Activated CD8-positive, alpha-beta memory T cell treated with anti-CD3 and anti-CD28 coated beads for 1 hour (primary cell): ENCODE measurements at places on chromosomes 11 and 22.
A peak's percentile ranks its signal among the peaks of the same experiment; 100 is the strongest.

- DNase-seq, result no peak
These were observed 108.9 kb upstream of the NCAM1 start for GRCh38 chr11:112852143-112852866.

- DNase-seq, result no peak
These were observed 66.7 kb downstream of the PDE2A start for GRCh38 chr11:72607496-72607895.

DNA sequence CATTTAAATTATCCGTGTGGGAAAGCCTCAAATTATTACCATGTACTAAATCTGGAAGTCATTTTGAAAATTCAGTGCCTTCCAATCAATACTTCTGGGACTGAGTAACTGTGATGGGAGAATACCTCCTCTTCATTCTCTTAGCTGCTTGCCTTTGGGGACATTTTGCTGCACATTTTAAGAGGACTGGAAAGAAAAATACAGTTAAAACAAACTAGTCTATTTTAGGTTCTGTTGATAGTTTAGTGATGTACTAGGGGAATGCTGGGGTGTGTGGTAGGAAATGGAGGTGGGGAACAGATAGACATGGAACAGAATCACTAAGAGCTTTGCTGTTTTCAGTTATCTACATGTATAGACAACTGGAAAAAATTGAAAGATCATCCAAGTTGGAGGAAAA is 65.7 kb upstream of the APOA1 start:
- DNase-seq, result no peak

DNA sequence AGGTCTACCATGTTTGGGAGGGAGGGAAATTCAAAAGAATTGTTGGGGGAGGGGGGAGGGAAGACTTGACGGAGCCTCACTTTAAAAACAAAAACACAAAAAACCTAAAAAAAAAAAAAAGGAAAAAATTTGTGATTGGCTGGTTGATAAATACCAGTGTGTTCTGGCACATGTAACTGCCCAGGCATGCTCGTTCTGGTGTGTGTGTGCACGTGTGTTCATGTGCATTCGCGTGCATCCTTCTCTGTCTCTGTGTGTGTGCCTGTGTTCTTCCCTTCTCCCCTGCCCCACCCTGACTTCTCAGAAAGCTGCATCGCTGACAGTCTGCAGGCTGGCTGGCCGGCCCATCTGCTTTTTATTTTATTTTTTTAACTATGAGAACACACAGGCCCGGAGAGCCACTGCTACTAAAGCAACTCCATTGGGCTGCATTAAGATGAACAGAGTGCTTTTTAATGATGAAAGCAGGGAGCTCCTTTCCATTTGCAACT is 22.6 kb upstream of the ADSL start:
- DNase-seq, result no peak

DNA sequence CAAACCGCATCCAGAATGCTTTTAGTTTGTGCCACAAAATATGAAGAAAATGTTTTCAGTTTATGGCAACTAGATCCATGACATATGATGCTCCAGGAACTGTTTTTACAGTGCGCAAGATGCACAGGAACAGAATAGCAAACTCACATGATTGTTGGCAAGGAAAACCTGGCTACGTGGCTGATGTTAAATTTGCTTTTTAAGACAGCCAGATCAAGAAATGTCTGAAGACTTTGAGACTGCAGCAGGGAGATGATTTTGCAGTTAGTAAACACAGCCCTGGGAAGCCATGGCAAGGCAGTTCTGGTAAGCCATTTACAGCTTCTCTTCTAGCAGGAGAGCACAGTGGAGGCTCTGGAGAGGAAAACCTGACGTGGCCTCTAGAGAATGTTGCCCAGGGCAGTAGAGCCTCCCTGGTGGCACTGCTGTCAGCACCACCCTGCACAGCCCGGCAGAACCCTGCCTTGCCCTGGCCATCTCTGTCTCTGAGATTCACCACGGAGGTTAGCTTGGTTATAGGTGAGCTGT is 69.8 kb upstream of the TNRC6B start:
- DNase-seq, result no peak

DNA sequence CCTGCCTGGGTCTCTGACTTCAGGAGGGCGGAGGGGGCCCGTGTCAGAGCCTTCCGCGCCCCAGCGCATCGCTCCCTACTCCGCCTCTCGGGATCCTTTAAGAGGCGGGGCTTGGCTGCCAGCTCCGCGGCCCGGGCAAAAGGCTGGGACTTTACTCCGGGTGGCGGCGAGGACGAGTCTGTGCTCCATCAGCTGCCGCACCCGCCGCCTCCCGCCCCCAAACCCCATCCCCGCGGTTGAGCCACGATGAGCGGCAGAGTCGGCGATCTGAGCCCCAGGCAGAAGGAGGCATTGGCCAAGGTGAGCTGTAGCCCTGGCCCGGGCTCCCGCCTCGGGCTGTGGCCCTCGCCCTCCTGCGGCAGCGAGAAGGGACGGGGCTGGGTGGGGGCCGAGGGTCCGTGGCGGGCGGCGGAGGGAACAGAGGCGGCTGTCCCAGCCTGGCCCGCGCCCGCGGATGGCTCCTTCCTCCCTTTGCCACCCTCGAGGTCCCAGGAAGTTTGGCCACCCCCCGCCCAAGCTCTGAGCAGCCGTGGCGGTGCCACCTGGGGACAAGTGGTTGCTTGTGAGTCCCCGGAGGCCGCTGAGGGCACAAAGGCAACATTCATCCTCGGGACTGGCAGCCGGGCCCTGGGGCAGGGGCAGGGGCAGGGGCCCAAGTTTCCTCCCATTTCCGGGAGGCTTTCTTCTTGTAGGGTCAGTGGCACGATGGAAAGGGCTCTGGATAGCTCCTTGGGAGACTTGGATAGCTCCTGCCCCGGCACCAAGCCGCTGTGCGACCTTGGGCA is at the start of gene SEC14L2:
Gene SEC14L2 (plus strand): TSS at position 148 of the 785 bp plus-strand sequence. CDS start 99 bp downstream, at position 247.
- peak; percentile 29 for DNase-seq

- no peak for DNase-seq
These were observed 120.9 kb downstream of the GALNT18 start for GRCh38 chr11:11500744-11501487.

- no peak for DNase-seq
These were observed 14.6 kb upstream of the TMEM123 start for GRCh38 chr11:102467080-102467708.

- no peak for DNase-seq
These were observed 5.1 kb downstream of the LRRC51 start for GRCh38 chr11:72085621-72086351.

GRCh38 chr22:19884954-19885751 is 30.5 kb upstream of the GNB1L start:
- DNase-seq, result no peak

- no peak for DNase-seq
These were observed 119.2 kb downstream of the KIAA1671 start for GRCh38 chr22:25071720-25072119.

DNA sequence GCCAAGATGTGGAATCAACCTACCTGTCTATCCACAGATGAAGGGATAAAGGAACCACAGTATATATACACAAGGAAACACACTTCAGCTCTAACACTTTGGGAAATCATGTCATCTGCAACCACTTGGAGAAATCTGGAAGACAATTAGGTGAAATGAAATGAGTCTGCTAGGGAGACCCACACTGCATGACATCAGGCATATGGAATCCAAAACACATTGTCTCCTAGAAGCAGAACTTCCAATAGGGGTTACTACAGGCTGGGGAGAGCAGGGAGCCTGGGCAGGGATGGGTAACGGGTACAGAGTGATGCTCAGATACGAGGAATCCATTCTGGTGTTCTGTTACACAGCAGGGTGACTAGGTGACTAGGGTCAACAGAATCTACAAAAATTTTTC is 18.3 kb downstream of the RGL4 start:
- DNase-seq, result no peak

DNA sequence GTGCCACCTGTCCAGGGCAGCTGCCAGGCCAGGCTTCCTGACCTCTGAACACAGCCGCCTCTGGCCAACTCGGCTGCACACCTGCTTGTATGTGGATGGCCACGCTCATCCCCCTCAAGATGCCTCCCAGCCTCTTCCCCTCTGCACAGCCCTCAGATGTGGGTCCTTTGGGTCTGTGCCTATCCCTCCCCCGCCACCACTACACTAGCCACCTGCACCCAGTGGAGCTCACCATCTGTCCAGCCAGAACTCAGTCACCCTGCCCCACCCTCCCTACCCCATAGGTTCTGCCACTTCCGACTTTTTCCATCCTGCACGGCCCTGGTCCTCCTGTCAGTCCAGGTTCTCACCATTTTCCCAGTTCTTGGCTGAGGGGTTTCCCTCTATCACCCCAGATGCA is 44.6 kb downstream of the PHF21B start:
- DNase-seq, result no peak

DNA sequence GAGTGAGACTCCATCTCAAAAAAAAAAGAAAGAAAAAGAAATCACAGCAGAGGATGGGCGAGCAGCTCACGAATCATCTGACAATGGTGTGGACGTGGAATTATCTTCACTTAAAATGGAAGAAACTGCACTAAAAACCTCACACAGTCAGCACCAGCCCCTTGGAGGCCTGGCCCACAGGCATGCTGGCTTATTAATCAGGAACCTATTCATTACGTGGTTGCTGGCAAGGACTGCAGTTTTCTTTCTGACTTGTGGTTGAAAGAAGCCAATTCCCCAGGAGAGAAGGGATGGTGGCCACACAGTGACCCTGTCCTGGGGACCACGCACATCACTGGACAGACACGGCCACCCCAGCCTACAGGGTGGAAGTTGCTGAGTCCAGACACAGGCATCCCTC is 401.1 kb downstream of the CTTN start:
- DNase-seq, result no peak

GRCh38 chr22:27811778-27812177 is 10.2 kb upstream of the MN1 start:
- no peak for DNase-seq

- DNase-seq, result no peak
These were observed 567.9 kb downstream of the NTM start for GRCh38 chr11:131938351-131938751.

GRCh38 chr11:65857500-65857852 is 504 bp downstream of the CFL1 start:
- DNase-seq, result no peak

GRCh38 chr22:19758896-19759426 is 1.6 kb upstream of the TBX1 start:
- DNase-seq, result no peak

DNA sequence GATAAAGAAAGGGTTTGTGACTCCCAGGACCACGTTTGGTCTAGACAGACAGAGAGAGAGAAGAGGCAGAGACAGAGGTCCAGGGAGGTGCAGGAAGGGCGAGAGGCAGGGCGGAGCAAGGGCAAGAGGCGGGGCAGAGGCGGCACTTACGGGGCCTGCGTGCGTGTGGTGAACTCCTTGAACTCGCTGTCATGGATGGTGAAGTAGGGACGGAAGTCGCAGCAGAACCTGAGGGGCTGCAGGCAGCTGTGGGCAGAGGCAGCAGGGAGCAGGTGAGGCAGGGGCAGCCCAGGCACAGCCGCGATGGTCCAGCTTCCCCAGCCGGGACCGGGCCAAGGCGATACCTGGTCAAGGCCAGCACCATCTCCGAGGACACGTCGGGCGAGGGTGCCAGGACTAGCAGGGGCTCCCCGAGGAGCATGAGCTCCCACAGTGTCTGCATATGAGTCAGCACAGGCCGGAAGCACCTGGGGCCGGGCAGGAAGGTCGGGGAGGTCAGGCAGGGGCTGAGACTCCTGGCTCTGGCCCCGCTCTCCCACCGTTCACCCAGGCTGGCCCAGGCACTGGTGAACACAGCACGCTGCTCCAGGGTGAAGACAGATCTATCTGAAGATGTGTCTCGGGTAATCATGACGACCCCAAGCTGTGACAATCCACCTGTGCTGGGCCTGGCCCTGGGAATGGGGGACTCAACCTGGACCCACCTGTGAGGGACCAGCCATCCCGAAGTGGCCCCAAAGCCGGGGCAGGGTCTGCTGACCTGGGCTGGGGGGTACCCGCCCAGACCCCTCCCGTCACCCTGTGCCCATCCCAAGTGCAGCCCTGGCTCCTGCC is 7.2 kb upstream of the PLXNB2 start:
- DNase-seq, result peak; percentile 50

GRCh38 chr22:37896939-37897338 is 9.2 kb upstream of the MICALL1 start:
- DNase-seq, result no peak

DNA sequence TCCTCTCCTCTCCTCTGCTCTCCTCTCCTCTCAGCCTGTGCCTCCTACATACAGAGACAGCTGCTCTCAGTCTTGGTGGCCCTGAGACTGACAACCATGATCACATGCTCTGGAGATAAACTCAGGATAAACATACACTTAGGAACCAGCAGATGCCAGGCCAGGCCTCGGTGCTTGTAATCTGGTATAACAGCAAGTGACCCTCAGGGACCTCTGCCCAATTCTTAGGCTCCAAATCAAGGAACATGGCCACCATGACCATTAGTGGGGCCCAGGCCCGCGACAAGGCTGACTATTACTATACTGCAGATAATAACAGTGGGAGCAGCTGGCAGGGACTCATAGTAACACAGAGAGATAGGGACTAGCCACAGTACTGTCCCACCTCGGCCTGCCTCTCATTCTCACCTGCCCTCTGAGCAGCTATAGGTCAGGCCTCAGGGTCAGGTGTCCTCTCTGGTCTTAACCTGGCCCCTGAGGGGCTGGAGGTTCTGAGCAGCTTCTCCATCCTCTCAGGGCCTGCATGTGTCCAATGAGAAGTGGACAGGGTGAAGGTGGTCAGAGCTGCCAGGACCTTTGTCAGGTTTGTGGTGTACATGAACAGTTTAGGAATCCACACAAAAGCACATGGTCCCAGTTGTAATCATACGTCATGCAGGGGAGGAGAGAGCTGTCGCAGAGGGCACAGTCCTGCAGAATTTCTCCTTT is 106.1 kb downstream of the GGTLC2 start:
- DNase-seq, result no peak

- no peak for DNase-seq
These were observed at the start of gene ELMOD1 for GRCh38 chr11:107590460-107591377. ELMOD1 (plus strand) TSS chr11:107591147; CDS start chr11:107618190, 27,043 bp downstream.

DNA sequence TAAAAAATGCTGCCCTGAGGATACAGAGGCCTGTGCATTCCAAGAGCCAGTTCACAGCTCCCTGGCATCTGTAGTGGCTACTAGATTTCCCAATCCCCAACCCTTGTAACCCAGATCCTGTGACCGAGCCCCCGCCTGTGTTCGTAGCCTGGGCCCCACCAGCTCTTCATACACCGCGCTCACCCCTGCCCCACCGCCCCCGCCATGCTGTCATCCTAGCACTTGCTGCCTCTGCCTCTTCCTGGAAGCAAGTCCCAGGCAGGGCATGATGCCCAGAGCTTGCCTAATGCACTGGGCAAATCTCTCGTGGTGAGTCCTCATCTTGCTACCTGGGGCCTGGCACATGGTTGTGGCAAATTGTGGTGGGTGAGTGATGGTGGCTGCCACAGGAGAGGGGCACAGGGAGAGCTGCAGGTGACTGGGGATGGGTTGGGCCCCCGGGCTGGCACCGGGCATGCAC is 7.1 kb downstream of the MGAT3 start:
- DNase-seq, result no peak

GRCh38 chr11:68756171-68756766 is 4.9 kb upstream of the TESMIN start:
- DNase-seq, result no peak
